SW480 (cell line): ENCODE measurements at places on chromosomes 4 and X.

- peak; percentile 57 for DNase-seq
These were observed at the start of gene MSL3 for GRCh38 chrX:11757719-11758399. TSS of gene MSL3 (plus strand) at chrX:11758237. CDS start at chrX:11758264, 27 bp downstream.

- no peak for DNase-seq
These were observed 131.4 kb downstream of the ENOX2 start for GRCh38 chrX:130771648-130772047.

GRCh38 chr4:111475001-111475400 lies 670.3 kb upstream of the FAM241A start:
- DNase-seq = no peak

DNA sequence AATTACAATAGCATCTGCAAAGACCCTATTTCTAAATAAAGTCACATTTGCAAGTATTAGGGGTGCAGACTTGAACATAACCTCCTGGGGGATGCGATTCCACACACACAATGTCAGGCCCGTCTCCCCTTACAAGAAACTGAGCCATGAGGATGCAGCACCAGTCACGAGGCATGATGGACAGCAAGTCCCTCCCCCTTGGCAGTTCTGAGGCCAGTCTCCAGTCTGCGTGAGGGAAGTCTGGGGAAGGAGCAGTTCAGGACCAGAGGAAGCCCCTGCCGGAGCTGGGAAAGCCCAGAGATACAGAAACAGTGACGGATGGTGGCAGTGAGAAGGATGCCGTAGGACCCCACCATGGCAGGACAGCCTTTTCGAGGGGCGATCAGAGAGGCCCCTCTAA lies 9.4 kb downstream of the FAM53A start:
- no peak for DNase-seq

DNA sequence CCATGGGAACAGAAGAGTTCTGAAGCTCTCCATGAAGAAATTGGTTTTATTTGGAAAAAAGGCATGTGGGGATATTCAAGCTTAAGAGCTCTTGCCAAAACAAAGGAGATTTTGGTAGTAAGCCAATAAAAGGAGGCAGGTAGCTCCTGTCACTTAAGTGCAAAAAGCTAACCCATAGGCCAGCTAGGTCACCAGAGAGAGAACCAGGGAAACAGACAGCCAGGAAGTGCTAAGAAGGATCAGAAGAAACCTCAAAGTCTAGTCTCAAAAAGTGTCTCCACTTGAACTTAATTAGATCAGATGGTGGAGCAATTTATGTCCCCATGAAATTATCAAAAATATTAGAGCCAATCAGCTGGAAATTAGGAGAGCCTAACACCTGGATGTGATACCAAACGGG lies 49.2 kb downstream of the CD40LG start:
- no peak for DNase-seq

- no peak for DNase-seq
These were observed 7.5 kb downstream of the IDS start for GRCh38 chrX:149497626-149498025.

- DNase-seq = no peak
These were observed 303.5 kb downstream of the BMPR1B start for GRCh38 chr4:95061220-95061619.

DNA sequence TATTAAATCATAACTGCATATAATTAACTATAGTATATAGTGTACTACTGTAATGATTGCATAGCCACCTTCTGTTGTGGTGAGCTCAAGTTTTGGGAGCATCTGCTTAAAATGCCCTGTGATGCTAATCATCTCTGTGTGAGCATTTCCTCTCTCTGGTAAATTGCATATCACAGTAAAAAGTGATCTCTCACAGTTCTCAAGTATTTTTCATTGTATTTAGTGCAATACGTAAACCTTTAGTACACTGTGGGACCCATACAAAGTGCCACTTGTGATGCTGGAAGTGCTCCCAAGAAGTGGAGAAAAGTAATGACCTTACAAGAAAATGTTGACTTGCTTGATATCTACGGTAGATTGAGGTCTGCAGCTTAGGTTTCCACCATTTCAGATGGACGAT lies 82.0 kb downstream of the WWC2 start:
- DNase-seq = no peak

DNA sequence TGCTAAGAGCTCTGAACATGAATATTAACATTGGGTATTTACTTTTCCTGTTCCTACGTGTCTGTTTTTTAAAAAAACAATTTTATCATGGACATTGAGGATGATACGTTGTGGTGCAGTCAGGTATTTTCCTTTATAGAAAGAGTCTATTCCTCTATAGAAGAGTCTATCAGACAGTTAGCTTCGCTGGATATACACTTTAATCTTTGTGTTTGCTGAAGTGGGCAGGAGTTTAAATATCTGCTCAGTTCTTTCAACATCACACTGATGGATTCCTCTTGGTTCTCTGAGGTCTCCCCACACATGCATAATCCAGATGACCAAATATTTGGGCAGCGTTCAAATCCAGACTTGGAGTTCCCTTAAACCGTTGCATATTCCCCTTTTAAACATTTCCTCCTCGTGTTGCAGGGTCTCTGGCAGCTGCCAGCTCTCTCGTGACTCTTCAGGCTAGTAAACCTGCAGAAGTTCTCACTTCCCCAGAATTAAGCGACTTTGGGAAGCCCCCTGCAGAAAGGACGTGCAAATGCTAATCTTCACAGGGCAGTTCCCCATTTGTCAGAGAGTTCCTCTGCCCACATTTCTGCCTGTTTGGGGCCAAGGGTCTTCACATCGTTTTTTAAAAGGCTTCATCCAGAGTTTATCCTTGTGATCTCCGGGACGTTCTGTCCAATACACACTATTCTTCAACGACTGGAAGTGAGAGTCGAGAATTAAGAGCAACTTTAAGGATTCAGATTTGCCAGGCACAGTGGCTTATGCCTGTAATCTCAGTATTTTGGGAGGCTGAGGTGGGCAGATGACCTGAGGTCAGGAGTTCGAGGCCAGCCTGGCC lies 20.5 kb upstream of the DHRSX start:
- no peak for DNase-seq

DNA sequence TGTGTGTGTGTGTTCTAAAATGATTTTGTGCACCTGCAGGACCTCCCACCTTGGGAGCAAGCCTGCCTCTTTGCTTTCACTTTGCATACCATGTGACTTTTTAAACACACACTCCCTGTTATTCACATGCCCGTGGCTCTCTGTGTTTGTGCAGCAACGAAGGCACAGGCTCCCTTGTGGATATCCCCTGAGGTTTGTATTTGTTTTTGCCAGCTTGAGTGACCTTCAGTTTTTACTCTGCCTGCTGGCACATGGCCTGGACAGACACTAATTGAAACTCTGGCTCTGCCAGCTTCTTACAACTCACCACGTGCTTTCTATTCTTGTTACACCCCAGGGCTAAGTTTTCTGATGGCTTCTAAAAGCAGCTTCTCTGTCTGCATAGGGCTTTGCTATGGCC lies 885.8 kb downstream of the SH3BGRL start:
- no peak for DNase-seq

GRCh38 chrX:6095469-6095868 lies 133.2 kb downstream of the NLGN4X start:
- peak; percentile 0 for DNase-seq

- peak; percentile 66 for DNase-seq
These were observed 34.0 kb downstream of the ETDB start for GRCh38 chrX:135086197-135086854.

DNA sequence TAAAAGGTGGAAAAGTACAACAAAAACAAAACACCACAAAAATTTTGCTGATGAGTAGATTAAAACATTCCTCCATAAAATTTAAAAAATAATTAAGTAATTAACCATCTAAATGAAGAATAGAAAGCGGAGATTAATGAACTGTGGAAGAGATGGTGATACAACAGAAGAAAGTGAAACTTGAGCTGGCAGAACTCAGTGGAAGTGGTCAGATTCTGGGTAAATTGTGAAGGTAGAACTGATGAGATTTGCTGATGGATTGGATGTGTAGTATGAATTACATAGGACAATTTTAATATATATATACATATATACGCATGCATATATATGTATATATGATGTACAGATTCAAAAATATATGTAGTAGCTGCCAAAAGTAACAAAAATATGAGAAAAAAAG lies 73.9 kb downstream of the AMOT start:
- DNase-seq = no peak

- DNase-seq = no peak
These were observed 332.3 kb downstream of the PTTG2 start for GRCh38 chr4:38292529-38292928.

DNA sequence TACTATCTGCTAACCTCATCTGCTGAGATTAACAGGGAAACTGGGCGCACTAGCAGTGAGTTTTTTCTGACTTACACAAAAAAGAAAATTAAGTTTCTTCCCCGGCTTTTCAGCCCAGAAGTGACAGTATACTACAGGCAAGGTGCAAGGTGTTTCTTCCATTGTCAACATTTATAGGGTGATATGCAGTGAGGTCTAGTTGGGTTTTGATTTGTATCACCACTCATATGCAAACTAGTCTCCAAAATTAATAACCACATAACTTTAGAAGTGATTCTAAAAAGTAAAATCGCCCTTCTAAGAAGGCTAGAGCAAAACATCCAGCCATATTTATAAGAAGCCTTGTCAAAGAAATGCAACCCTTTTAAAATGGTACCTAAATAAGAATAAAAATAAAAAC lies 640.1 kb downstream of the ARAP2 start:
- no peak for DNase-seq

GRCh38 chr4:32455231-32455630 lies 1735.1 kb downstream of the PCDH7 start:
- DNase-seq = no peak

GRCh38 chrX:68429216-68429615 lies 4.1 kb downstream of the OPHN1 start:
- DNase-seq = no peak

GRCh38 chrX:44274096-44274495 lies 69.4 kb downstream of the EFHC2 start:
- DNase-seq = no peak

DNA sequence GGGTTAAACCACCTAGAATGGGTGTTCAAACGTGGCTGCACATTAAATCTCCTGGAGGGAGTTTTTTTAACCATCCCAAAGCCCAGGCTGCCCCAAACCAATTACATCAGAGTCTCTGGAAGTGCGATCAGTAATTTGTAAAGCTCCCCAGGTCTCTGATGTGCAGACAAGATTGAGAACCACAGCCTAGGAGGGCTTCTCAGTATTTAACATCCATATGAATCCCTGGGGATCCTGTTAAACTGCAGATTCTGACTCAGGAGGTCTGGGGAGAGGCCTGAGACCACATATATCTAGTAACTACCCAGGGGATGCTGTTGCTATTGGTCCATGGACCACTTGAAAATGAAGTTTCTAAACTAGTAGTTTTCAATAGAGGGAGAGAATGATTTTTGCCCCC lies 42.6 kb downstream of the SMPX start:
- no peak for DNase-seq

DNA sequence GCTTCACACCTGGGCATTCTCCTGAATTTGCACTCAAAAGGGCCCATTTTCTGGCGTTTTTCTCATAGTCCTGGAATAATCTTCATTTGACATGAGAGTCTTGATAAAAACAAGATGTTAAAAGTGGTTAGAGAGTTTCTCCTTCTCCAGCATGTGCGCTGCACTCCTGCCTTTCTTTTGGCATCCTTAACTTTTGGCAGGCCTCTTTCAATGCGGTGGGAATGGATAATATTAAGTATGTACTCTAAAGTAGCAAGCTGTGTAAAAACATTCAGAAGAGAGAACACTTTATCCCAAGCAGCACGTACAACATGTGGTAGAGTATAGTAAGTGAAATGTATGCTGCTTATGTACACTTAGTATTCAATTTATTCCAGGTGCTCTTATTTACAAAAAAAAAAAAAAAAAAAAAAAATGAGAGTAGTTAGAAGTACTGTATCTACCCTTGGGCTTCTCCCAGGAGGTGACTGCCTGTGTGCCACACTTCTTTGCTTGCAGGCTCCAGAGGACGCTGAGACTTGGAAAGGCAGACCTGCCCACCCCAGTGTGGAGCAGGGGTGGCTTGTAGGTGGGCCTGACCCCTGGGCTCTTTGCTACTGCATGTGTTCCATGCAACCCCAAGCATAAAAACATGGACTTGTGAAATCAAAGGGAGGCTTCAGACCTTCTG lies 3.9 kb downstream of the FGF2 start:
- no peak for DNase-seq

GRCh38 chr4:79147251-79147650 lies 178.6 kb downstream of the NAA11 start:
- DNase-seq = no peak

DNA sequence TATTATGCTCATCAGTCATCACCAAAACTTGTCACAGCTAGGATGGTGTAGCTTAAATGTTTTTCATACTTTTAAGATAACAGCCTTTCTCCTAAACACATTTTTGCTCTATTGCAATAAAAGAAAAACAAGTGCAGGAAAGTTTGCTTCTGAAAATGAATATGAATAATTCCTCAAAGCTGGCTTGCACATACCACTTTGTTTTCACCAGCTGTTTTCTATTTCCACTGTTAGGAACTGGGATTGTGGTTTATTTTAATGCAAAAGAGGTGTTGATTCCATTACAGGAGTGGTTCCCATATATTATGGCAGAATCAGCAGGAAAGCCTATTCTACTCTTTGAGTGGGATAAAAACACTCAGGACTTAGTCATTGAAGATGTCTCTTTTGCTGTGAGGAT lies 145.9 kb downstream of the PPA2 start:
- no peak for DNase-seq

- DNase-seq = no peak
These were observed 444.2 kb upstream of the SLIT2 start for GRCh38 chr4:19807505-19807904.

DNA sequence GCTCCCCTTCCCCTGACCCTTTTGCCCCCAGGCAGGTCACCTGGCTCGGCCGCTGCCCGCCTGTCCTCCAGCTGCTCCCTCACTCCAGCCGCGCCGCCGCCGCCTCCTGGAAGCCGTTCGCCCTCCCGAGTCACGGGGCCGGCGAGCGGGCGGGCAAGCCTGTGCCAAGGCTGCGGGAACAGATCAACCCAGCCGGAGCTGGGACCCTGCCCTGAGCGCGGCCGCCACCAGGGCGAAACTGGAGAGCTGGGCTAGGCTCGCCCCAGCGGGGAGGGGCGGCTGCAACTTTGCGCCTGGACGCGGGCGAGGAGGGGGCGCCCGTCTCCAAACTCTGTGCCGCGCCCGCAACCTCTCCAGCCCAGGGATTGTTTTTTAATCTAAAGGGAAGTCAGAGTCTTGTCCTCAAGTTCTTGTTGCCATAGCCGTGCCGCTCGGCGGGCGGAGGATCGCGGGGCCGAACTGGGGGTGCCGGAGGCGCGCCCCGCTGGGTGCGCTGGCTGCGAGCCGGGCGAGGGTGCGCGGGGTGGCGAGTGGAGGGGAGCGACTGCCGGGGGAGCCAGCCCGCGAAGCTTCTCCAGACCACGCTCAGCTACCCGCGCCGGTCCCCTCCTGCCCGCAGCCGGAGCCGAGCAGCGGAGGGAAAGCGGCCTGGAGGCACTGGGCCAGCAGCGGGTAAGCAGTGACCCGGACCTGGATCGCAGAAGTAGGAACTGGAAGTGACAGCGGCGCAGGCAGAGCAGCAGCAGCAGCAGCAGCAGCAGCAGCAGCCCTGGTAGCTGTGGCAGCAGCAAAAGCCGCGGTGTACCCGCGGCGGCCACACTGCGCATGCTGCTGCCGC lies 13.4 kb downstream of the ARHGEF6 start:
- DNase-seq = peak; percentile 17

- no peak for DNase-seq
These were observed 11.7 kb upstream of the ABLIM2 start for GRCh38 chr4:8170341-8170740.
